ENCODE measurements at places on chromosomes 12 and 14.

DNA sequence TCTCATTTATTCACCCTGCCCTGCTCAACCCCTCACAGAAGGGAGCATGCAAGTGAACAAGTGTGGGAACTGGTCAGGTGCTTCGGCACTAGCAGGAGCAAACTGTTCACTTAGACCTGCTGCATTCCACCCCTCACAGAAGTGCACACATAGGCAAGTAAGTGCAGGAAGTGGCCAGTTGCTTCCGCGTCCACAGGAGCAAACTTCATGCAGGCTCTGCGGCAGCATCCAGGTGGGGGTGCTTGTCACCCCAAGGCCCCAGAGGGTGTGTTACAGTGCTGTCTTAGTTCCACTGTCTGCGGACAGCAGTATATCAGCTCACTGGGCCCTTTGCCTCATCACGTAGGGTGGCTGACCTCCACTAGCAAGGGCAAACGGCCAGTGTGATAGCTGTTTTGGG is 167.3 kb upstream of the AVPR1A start:
- DNase-seq, result no peak

DNA sequence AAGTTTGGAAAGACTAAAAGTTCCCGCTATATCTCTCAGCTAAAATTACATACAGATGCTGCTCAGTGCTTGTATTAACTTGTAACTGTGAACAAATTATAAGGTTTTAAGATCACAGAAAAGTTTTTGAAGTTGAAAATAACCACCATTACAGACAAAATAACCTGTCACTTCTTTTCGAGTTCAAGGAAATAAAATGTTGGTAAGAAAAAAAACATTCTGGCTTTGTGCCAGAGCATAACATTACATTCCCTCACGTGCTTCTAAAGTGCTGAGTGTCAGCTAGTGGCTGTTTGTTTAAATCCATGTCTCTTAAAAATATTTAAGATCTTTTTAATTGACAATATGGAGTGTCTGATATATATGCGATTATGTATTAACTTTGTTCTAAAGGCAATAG is 27.2 kb upstream of the ADAMTS20 start:
- DNase-seq, result no peak

DNA sequence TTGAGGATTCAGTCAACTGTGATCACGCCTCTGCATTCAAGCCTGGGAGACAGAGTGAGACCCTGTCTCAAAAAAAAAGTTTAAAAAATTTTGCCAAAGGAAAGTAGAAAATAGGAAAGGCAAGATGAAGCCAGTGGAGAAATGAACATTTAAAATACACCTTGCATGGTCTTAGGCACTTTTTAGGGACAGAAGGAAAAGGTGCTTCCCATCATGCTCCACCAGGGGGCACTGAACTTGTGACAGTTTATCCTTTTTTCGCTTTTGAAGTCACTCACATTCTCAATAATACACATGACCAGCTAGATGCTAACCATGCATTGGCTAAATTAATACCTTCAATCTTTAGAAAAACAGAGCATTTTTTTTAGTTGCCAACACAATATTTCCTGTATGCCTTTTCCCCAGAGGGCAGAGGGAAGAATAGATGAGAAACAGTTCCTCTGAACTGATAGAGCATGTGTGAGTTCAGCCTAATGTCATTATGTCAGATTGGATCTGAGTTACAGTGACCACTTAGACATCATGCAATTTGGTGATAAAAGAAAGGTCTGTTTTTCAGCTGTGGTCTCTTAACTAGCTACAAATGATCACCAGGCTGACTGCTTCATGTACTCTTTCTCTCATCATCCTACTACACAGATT is 221.8 kb upstream of the SSTR1 start:
- peak; percentile 15 for DNase-seq

DNA sequence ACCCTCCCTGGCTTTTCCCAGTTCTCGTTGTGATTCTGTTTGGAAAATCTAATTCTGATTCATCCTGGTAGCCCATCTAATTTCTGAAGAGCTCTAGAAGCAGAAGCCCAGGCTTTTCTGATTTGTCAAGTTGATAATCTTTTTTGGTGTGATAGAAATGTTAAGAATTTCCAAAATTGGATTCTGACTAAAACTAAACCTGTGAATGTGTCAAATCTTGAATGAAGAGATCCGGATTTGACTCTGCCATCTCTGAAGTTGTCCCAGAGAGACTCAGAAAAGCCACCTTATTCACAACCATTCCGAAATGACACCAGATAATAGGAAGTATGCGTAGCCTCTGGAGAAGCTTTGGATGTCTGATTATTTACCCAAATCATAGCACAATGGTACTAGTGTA is 12.8 kb upstream of the CISTR start:
- no peak for DNase-seq

DNA sequence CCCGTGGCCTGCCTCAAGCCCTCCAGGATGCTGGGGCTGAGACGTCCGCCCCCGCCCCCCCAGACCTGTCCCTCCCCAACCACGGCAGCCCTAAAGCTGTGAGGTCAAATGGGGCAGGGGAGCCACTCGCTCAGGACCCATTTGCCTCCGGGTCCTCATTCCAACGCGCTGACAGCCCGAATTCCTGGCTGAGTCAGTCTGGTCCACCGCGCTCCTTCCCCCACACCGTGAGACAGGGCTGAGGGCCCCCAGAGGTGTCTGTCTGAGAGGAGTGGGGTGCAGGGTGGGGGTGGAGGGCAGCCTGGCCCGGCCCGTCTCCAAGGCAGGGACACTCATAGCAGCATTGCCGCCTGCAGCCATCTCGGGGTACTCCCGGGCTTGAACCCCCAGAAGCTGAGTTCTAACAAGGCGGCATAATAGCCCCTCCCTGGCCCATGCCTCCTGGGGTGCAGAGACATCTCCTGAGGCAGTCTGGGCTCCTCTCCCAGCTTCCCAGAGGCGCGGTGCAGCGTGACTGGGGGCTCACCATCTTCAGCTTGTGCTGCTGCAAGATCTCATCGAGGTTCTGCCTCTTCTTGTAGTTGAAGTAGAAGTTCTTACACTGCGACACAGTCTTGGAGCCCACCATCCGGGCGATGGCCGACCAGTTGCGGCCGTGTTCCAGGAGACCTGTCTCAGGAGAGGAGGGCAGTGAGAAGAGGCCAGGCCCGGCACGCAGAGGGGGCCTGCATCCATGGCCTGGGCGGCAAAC is 90.5 kb downstream of the RFLNA start:
- DNase-seq, result no peak

DNA sequence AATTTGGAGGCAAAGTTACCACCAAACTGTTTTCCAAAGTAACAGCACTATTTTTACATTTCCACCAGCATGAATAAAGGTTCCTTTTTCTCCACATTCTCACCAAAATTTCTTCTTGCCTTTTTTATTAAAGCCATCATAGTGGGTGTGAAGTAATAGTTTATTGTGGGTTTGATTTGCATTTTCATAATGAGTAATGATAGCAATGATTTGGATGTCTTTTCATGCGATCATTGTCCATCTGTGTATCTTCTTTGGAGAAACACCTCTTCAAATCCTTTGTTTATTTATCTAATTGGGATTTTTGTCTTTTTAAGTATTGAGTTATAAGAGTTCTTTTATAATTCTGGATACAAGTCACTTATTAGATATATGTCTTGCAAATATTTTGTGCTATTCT is 172.7 kb downstream of the CNTN1 start:
- no peak for DNase-seq

GRCh38 chr12:106195621-106196027 is 52.2 kb downstream of the CKAP4 start:
- no peak for DNase-seq

DNA sequence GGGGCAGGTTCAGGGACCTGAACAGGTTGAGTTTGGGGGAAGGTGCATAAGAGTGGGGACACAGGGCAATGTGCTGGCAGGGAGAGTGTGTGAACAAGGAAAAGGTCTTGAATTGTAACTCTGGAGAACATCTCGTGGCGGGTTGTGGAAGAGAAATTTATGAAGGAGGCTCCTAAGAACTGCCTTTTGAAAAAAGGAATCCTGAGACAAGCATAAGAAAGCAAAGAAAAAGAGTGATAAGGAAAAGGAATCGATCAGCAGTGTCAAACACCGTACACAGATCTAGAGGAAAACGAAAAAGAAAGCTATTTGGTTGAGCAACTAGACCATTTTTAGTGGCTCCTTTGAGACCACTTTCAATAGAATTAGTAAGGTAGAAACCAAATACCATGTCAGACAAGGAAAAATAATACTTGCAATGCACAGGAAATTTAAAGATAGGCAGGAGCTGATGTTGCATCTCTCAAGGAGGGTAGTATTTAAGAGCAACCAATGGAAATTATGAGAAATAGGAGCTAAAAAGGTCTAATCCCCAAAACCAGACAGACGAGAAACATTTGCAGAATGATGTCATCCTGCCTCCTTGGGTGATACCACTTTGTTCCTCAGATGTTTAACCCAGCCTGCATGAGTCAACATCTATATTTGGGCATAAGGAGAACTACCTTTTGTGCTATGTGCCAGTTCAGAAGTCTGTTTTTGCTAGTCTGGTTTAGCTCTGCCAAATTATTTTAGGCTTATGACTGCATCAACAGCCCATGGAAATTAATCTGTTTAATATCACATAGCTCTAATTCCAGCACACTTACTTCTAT is 64.5 kb upstream of the STK38L start:
- DNase-seq, result no peak

DNA sequence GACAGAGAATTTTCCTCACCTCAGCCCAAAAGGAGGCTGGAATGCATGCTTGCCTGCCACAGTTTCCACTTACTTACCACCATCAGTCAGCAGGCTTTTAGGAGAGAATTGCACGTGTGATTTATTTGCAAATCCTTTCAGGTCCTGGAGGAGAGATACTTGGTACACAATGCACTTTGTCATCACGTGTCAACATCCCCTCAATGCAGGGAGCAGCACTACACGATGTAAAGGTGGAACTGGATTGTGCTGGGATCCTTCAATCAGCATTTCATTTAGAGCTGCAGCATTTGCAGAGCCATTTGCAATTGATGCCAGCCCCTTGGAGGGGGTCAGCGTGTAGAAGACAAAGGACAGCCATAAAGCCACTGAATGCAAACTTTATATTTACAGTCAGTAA is 218.1 kb downstream of the GLT1D1 start:
- no peak for DNase-seq

GRCh38 chr14:55062517-55063351 is 11.3 kb downstream of the MAPK1IP1L start:
- DNase-seq, result no peak

- DNase-seq, result no peak
These were observed 116.3 kb downstream of the TMX1 start for GRCh38 chr14:51356381-51356780.

DNA sequence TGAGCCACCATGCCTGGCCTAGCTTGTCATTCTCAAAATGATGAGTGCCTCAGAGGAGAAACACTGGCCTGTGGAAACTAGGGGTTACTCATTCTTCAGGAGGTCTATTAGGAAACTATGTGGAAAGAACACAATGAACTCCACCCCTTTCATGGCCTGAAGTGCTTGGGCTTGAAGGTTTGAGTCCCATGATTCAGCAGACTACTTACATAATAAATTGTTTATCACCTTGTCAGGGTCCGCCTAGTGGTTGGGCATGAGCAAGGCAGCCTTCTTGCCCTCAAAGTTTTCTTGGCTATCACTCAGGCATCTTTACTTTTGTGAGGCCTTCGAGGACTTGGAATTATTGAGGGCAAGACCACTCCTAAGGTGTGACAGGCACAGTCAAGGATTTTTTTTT is 251.2 kb downstream of the ACSS3 start:
- DNase-seq, result no peak

DNA sequence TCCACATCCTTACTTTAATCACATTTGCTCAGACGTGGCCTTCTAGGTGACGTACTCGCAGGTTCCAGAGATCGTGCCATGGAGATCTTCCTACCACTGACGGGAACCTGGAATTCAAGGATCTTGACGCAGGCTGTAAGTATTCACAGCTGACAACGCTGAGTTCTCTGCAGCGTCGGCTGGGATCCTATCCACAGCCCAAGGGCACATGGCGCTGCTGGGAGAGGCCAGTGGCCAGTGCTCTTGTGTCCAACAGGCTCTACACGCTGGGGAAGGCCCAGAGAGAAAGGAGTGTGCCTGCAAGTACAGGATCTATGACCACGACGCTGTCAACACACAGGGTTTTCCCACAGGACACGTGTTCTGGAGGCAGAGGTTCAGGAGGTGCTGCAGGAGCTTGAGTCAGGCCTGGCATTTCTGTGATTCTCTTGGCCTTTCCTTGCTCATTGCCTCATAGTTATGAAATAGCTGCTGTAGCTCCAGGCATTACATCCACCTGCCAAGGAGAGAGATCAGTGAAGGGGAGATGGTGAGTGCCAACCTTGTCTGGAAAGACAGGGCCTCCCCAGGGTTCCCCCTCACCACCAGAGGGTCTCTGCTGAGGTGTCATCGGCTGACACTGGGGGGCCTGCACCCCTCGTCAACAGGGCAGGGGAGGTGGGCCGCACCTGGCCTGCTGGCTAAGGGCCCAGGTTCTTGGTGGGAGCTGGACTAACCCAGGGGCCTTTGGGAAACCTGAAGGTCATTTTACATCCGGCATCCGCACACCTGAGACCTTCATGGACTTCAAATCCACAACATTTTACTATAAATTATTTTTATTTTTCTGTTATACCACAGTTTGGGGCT is 21.3 kb downstream of the LRCOL1 start:
- DNase-seq, result no peak

GRCh38 chr12:117333331-117333881 is 28.0 kb downstream of the NOS1 start:
- no peak for DNase-seq

- DNase-seq, result no peak
These were observed 38.8 kb upstream of the TMCC3 start for GRCh38 chr12:94689002-94689645.

- no peak for DNase-seq
These were observed 822 bp upstream of the SOX5 start for GRCh38 chr12:23950210-23950774.

DNA sequence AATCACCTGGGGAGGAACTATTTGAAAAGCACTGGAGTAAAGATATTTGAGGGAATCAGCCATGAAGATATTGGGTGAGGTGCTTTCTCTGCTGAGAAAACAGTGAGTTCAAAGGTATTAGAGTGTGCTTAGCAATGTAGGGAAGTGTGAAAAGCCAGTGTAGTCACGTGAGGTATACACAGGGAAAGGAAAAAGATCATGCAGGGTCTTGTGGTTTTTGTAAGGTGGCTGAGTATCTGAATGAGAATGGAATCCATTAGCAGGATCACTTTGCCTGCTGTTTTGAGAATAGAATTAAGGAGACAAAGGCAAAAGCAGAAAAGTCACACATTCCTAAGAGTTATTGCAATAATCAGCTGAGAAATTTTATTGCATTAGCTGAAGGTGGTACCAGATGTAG is 193.0 kb downstream of the PIK3C2G start:
- DNase-seq, result no peak

Data from stimulated activated CD4-positive, alpha-beta T cell treated with anti-CD3 and anti-CD28 coated beads, Interleukin-12 subunit alpha, Interleukin-12 subunit beta, amount 100 ng/mL, for 4 hours (primary cell).